Fibroblast of pulmonary artery (primary cell): ENCODE measurements at places on chromosomes 4 and X.

DNA sequence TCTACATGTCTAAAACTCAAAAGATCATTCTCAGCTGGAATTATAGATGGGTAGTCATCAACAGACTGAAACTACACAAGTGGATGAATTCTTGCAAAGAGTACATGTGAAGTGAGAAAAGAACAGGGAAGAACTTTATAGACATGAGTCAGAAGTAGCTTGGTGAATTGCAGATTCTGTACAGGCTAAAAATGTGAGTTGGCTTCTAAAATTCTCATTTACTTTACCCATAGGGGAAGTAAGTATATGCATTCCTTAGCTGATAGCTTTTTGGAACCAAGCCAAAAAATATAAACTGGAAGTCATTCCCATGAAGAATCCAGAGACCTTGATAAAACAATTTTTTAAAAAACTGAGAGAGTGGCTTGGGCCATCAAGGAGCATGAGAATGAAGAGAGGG lies 584.2 kb upstream of the FTHL17 start:
- DNase-seq = peak; percentile 27

DNA sequence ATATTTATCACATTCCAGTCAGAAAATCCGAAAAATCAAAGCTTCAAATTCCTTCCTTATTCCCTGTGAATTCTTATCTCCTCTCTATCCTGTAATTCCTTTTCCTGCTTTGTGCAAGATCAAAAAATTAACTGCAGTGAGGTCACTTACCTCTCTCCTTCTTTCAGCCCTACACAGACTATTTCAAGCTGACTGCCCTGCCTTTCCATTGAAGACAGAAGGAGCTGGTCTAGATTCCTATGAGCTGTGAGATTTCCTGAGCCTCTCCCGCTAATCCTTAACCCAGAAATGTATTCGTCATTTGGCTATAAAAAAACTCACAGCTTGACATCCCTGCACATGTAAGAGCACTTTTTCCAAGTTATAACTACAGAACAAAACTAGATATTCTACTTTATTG lies 26.6 kb downstream of the TRIML2 start:
- DNase-seq = no peak

GRCh38 chr4:148071009-148071408 lies 339.1 kb downstream of the ARHGAP10 start:
- no peak for DNase-seq

- DNase-seq = peak; percentile 18
Measured at GRCh38 chrX:45172890-45173289, 27.8 kb downstream of the DIPK2B start.

DNA sequence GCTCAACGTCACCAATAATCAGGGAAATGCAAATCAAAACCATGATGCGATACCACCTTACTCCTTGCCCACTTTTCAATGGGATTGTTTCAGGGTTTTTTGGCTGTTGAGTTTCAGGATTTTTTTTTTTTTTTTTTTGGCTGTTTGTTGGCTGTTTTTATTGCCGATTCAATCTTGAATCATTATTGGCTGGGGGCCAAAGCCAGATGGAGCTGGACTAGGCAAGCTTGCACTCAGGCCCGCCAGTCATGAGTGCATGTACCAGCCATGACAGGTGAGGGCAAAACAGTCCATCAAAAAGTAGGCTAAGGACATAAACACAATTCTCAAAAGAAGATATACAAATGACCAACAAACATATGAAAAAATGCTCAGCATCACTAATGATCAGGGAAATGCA lies 13.3 kb downstream of the YIPF7 start:
- no peak for DNase-seq

DNA sequence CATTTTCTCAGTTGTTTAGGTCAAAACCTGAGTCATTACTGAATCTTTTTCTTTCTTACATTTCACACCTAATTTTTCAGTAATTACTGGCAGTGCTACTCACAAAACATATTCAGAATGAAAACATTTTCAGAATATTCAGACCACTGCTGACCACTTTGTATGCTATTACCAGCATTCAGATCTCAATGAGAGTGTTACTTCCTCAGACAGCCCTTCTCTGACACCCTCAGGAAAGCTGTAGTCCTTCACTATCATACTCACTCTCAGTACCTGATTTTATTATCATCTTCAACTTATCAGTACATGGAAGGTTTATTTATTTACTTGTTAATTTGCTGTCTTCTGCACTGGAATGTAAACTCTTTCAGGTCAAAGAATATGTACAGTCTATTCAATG lies 12.3 kb upstream of the ALB start:
- no peak for DNase-seq

GRCh38 chr4:33116871-33117270 lies 2396.7 kb downstream of the PCDH7 start:
- no peak for DNase-seq

DNA sequence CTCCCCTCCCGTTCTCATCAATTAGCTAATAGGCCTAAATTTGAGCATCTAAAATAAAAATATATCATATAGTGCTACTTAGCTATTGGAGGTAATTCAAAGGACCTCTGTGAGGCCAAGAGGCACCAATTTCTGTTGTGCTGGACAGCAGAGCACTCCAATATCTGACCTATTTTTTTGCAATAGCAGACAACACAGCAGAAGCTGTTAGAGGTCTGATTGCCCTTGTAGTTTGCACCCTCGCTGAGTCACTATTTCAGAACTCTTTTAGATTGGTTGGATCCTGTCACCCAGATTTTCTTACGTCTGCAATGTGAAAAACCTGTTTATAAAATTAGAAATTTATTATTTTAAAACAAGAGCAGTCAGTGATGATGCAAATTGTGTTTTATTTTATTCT lies 184.1 kb downstream of the CEP135 start:
- DNase-seq = no peak

DNA sequence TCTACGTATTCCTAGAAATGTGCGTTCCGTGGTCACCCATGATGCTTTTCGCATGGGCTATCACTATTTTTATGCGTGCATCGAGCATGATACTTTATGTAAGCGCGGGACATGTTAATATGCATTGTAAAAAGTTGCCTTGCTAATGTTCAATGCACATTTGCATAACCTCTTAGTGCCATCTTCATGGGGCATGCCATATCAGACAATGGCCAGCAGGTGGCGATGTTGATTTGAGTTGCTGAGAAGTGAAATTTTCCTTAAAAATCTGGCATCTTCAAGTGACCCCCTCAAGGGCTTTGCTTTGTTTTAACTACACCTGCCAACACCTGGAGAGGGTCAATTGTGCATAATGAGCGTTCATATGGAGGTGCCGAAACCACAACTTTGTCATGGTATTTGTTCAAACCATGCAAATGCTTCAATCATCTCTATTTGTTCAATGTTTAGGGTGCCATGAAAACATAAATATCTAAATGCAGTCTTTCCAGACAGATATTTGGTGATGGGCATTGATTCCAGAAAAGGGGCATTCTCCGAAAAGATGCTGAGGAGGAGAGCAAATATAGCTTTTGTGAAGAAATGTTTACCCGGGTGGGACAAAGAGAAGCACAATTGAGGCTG lies 833.9 kb upstream of the PRKX start:
- DNase-seq = peak; percentile 45

DNA sequence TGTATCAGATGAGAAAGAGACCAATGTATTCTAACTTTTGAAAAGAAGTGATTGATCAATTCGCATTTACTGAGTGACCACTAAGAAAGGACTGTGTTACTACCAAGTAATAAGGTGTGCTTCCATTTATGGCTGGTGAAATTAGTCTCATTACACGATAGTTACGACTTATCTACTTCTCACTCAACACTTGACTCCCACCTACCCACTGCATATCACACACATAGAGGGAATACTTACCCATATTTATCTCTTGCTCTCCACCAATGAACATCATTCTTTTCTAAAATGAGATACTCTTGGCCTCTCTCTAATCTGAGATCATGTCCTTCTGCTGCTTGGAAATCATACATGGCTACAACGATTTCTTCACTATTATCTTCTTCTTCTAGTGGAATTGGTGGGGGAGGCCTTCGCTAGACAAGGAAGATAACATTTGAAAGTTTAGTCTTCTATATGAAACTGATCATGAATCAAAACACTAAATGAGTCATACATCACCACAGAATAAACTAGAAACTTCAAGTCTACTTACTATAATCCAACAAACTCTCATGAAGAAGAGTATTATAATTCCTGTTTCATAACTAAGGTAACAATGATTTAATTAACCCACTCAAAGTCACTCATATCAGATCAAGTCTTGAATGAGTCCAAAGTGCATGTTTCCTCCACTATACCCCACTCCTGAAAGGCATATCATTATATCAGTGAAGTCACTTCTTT lies 33.7 kb upstream of the TXK start:
- peak; percentile 3 for DNase-seq

GRCh38 chrX:42818151-42818921 lies 40.4 kb upstream of the PPP1R2C start:
- DNase-seq = no peak

- no peak for DNase-seq
Measured at GRCh38 chr4:129581305-129581704, 485.4 kb downstream of the C4orf33 start.

- DNase-seq = peak; percentile 11
Measured at GRCh38 chr4:100590325-100590724, 72.5 kb upstream of the EMCN start.

- no peak for DNase-seq
Measured at GRCh38 chrX:5823903-5824302, 404.8 kb downstream of the NLGN4X start.

- no peak for DNase-seq
Measured at GRCh38 chr4:101856149-101856548, 65.6 kb downstream of the BANK1 start.

- no peak for DNase-seq
Measured at GRCh38 chrX:51158231-51158630, 174.4 kb upstream of the NUDT10 start.
